Stimulated activated CD4-positive, alpha-beta T cell treated with anti-CD3 and anti-CD28 coated beads, Interleukin-12 subunit alpha, Interleukin-12 subunit beta, amount 100 ng/mL, for 24 hours (primary cell): ENCODE measurements at places on chromosomes 2 and 18.

GRCh38 chr2:217430916-217431576, 571.2 kb upstream of the TNP1 start:
- DNase-seq: no peak

GRCh38 chr2:38850045-38850444, 25.7 kb downstream of the DHX57 start:
- no peak for DNase-seq

DNA sequence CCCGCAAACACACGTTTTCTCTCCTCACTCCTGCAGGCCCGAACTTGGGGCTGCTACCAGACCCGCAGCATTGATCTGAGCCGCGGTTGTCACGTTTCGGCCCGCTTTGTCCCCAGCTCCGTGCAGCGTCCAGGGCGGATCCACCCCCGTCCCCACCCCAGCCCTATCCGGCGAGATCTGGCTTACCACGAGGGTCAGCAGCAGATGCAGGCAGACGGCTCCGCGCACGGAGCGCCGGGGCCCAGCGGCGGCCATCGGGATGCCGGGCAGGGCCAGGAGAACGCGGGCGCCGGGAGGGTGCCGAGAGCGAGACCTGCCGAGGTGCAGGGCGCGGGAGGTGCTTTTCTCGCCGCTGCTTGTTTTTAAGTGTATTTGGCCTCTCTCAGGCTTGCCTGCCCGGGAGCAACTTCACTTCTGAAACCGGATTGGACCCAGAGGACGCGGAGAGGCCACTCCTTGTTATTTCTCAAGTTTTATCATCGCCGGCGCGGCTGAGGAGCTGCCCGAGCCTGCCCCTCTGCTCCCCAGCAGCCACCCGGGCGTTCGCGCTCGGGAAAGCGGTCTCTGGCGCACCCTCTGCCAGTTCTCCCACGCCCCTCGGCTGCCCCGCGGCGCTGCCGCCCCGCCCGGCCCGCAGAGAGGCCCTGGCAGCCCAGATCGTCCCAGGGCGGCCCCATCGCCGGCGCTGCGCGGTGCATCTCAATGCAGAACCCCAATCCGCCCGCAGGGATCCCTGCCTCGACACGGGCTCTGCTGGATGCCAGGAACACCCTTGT, at the start of gene DSC3:
TSS of gene DSC3 (minus strand) at position 337 of the 776 bp plus-strand sequence. CDS start at position 255, 82 bp downstream.
- DNase-seq: no peak

- DNase-seq: no peak
Observed at GRCh38 chr2:74708883-74709282, 54.8 kb downstream of the SEMA4F start.

GRCh38 chr2:186570604-186571003, 19.3 kb upstream of the ITGAV start:
- no peak for DNase-seq

GRCh38 chr2:20645301-20645701, 5.6 kb downstream of the HS1BP3 start:
- DNase-seq: no peak

- no peak for DNase-seq
Observed at GRCh38 chr2:46470114-46470628, 9.2 kb upstream of the TMEM247 start.

DNA sequence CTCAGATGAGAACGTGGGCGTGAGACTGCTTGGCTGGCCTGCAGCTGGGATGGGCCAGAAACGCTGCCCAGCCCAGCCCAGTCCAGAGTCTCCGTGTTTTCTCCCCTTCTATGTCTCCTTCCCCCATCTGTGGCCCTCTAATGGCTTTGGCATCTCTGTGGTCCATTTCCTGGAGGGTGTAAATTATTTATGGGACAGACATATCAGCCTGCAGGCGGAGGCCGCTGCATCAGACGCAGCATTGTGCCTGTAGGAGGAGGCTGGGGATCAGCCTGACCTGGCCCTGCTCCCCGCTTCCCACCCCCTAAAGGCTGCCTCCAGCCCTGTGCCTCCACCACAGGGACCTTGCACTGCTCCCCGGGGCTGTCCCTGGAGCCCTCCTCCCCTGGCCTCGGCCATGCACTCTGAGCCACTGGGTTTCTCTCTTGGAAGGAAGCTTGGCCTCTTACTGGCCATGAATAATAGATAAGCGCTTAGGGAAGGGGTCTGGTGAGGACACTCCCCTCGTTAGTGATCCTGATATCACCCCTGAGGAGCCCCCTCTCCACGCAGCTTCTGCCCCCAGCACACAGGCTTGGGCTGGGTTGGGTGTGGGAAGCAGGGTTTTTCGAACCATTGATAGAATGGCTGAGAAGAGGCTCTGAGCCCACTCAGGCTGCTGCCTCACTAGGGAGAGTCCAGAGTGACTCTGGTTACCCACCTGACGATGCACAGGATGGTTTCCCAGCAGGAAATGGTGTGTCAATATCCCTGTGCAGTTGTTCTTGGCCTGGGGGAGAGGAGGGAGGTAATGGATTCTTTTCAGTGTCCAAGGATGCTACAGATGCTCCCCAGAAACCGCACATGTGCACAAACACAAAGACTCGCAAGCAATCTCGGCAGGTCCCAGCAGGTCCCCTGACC, 185.5 kb downstream of the MYCN start:
- DNase-seq: no peak

DNA sequence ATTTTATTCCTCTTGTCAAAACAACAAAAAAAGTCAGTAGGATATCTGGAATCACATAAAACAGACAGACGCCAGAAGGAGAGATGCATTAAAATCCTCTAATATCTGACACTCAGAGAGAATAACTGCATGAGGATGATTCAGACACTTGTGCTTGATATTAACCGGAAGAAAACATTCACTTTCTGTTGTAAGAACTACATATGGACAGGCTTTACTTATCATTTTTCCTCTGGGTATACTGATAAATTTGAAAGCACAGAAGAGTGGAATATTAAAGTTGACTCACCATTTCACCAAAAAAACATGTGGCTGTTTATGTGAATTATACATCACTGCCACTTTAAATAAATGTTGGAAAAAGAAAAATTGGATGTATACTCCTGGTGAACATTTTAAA, 589.1 kb upstream of the CDH2 start:
- no peak for DNase-seq

DNA sequence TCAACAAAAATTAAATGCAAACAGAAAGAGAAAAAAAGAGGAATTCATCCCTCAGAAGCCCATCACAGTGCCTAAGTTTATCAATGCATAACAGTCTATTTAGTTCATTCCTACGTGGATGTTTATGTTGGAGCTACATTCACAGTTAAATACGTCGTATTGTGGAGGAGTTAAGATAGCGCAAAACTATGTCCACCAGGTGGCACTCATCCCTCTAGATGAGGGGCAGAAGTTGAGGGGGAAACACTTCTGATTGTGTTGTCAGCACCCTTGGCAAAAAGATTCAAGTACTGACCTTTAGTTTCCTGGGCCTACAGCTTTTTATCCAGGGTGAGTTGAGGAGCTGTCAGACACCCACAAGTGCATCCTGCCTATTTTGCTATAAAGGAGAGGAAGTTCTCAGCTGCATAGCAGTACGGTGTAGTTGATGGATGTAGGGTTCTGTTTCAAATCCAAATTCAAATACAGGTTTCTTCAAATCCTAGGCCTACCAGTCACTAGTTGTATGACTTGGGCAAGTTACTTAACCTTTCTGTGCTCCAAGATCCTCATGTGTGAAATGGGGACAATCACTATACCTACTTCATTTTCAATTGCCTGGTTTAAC, 26.8 kb upstream of the MYO1B start:
- no peak for DNase-seq

DNA sequence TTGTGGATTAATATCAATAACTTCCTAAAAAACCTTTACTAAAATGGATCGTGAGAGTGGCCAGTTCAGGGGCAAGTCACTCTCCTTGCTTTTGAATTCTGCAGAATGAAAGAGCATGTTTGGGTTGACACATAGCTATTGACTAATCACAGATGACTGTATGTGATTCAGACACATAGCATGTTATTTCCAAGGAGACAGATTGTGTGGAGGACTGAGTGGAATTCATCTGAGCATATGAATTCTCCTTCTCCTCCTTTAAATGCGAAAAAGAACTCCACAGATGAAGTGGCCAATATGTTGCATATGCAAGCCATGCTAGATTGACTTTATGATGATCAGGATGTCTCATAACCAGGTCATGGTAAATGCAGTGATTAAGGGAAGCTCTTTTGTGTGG, 249.4 kb upstream of the FAM98A start:
- DNase-seq: no peak

GRCh38 chr2:18171191-18172139, 293.0 kb downstream of the KCNS3 start:
- no peak for DNase-seq

- no peak for DNase-seq
Observed at GRCh38 chr2:160837416-160837815, 322.8 kb upstream of the TANK start.

DNA sequence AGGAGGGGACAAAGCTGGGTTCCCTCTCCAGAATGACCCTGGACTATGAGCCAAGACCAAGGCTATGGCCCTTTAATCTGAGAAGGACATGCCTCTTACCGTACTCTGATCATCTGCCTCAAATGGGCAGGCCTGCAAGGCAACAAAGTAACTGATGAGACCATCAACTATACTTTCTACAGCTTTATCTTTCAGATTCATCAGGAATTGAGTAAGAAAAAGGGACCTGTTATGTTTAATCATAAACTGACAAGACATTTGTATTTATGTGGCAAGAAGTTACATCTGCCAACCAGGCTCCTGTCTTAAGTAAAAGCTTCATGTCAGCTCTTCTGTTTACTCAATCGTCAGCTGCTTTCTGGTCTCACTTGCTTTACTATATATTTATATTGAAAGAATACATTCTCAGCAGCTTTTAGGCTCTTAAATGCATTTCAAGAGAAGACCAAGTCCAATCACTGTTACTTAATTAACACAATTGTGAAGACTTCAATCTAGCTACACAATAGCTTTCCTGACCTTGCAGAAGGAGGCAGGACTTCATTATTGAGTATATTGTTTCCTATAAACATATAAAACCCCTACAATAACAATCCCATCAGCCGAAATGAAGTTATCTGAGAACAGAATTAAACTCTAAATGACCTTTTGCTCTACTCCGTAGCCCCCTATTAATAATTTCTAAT, 163.8 kb downstream of the ETAA1 start:
- DNase-seq: no peak

GRCh38 chr18:41096504-41096903, 858.5 kb upstream of the PIK3C3 start:
- no peak for DNase-seq

GRCh38 chr18:25244170-25244569, 107.8 kb downstream of the ZNF521 start:
- no peak for DNase-seq

DNA sequence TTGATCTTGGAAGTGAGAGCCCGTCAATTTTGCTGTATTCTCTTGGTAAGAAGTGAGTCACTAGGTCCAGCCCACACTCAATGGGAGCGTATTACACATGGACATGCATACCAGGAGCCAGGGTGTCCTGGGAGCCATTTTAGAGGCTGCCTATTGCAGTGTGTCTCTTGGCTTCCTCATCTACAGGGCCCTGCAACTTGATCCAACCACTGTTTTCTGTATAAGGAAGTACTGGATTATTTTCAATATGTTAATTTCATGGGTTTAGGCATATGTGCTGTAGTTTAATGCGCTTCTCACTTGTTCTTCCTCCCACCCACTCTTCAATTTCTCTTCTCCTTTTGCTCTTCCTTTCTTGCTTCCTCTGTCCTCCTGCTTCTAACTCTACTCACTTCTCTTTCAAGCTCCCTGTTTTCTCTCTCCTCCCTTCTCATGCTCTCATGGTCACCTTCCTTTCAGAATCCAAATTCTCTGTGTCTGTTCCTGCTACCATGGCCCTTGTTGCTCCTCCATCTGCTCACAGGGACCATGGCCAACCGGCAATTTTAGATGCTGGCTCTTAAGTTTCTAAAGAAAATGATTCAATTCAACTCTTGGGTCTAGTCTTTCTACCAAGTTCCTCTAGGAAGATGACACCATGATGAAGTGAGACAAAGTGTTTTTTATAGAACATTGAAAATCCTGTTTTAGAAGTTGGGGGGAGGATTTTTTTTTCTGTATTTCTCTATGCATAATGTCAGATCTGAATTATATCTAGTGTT, 152.0 kb upstream of the ZEB2 start:
- no peak for DNase-seq

GRCh38 chr2:70468878-70469277, 84.7 kb downstream of the TGFA start:
- DNase-seq: no peak

- no peak for DNase-seq
Observed at GRCh38 chr2:218081063-218081462, 12.0 kb downstream of the RUFY4 start.

- no peak for DNase-seq
Observed at GRCh38 chr2:231634951-231635875, 42.5 kb downstream of the TEX44 start.

- no peak for DNase-seq
Observed at GRCh38 chr2:133377021-133377481, 191.2 kb downstream of the NCKAP5 start.

DNA sequence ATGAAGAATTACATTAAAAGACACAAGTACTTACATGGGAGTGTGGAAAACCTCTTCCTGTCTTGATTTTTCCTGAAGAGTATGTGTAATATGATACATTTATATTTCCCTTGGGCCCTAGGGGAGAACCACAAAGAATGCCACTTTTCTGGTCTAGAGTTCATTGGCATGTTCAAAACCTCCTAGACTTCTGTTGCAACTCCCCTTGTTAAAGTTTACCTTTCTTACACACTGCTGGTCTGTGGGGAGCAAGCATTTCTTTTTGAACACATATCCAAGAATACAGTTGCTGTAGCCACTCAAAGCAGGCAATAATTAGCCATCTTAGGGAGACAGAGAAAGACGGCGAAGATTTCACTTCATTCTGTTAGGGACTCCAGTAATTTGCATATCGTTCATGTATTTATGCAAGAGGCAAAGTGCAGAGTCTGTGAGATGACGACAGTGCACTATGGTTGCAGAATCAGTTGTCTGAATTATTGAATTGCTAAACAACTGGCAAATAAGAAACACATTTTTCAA, 103.5 kb downstream of the NOL4 start:
- DNase-seq: no peak

- DNase-seq: no peak
Observed at GRCh38 chr2:111919365-111919764, 21.0 kb downstream of the MERTK start.

DNA sequence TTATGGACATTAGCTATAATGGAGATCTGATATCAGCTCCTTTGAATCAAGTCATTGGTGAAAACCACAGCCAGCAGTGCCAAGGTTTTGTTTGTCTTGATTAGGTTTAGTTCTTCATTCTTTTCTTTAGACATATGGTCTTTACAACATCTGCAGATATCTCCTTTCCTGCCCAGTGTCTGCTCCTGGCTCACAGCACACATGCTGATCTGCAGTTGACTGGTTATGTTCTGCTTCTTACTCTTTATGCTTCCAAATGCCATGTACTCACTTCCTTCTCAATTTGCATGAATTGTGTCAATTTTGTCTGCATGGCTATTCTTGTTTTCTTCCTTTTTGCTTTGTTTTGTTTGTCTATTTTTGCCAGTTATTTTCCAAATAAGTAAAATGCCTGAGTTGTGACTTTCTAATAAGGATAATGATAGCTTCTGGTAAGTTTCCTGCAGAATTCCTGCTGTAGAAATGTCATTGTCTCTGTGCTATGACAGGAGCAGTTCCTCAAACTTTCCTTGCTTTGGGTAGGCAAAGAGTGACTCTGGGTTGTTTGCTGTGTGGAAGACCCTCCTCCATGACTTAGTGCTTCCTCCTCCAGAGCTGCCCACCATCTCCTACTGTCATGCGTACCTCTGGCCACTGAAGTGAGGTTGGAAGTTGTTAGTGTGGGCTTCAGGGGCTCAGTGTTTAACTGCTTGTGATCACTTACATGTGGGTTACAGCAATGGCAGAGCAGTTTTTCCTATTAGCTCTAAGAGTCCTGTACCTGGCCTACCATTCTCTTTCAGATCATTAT, 8.2 kb downstream of the ARHGAP25 start:
- no peak for DNase-seq

- no peak for DNase-seq
Observed at GRCh38 chr2:229818230-229818629, 103.6 kb downstream of the TRIP12 start.
